Fibroblast of pulmonary artery (primary cell): ENCODE measurements at places on chromosomes 4 and X.

- peak; percentile 17 for DNase-seq
Observed at GRCh38 chrX:153564047-153564606, 34.8 kb downstream of the CCNQ start.

DNA sequence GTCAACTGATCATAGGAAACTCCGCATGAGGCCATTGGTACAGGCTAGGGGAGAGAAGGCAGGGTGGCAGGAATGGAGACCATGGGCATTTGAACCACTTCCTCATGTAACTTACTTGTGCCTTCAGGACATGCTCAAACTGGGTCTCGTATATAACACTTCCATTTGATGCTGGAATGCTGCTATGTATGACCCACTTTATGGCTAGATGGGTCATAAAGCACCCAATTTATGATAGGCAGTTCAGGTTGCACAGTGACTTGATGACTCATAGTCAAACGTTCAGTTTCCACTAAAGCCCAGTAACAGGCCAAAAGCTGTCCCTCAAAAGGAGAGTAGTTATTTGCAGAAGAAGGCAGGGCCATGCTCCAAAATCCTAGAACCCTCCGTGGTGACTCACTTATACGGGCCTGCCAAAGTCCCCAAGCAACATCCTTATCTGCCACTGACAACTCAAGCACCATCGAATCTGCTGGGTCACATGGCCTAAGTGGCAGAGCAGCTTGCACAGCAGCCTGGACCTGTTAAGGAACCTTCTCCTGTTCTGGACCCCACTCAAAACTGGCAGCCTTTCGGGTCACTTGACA is 236.4 kb downstream of the ZC4H2 start:
- no peak for DNase-seq

DNA sequence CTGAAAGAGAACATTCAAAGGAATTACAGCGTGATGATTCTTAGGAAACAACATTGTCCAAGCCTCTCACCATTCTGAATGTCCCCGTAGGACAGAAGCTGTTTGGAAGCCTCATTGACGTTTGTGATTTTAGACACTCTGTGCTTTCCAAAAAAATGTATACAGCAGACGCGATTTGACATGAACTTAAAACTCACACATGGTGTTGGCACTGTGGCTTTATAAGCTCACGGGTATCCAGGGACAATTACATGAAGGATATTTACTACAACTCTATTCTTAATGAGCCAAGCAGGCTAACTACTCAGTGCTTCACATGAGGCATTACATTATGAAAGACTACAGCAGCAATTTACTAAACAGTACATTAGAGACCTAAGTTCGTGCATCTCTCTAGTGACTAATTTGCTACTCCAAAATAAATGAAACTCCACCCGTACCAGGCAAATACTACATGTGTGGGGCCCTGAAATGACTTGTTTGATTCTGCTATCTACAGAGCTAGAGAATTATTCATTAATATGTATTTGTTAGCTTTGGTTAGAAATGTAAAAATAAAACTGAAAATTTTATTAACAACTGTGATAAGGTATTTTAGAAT is 620.7 kb downstream of the SPRY1 start:
- DNase-seq: no peak

GRCh38 chr4:183532821-183533220 is 28.0 kb downstream of the ING2 start:
- peak; percentile 31 for DNase-seq

GRCh38 chr4:19776021-19776459 is 475.7 kb upstream of the SLIT2 start:
- DNase-seq: peak; percentile 85

- peak; percentile 71 for DNase-seq
Observed at GRCh38 chr4:87819281-87819919, 13.4 kb upstream of the MEPE start.

- DNase-seq: no peak
Observed at GRCh38 chr4:76760193-76760592, 137.8 kb downstream of the SOWAHB start.
